Right kidney (tissue), 9 donors: ENCODE measurements at places on chromosomes 6 and 20.

- no peak for DNase-seq
These were observed 56.2 kb downstream of the SNX9 start for GRCh38 chr6:157879034-157879872.

DNA sequence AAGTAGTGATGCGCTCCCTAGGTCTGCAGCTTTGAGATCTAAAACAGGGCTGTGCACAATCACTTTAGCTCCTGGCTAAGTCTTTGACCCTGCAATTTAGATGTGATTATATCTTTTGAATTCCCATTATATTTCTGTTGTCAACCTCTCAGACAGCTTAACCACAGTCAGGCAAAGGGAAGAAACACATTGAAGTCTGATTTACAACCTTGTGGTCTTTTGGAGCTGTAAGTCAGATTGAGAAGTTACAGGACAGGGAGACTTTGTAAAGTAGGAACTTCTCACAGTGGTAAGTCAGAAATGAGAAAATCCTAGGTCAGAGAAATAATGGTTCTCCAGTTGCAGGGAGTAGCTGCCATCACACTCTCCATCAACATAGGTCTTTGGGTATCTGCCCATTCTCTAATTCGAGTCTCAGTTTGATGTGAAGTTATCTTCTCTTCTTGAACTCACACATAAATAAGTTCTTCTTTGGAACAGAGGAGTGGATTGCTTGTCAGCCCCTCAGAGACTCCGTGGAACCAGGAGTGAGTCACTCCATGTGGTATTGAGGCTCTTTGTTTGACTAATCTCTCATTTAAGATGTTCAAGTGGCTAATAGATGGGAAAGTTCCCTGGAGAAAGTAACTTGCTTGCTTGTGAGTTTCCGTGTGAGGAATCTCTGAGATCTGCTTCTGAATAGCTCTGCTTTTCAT is 35.0 kb upstream of the SGK1 start:
- no peak for DNase-seq

DNA sequence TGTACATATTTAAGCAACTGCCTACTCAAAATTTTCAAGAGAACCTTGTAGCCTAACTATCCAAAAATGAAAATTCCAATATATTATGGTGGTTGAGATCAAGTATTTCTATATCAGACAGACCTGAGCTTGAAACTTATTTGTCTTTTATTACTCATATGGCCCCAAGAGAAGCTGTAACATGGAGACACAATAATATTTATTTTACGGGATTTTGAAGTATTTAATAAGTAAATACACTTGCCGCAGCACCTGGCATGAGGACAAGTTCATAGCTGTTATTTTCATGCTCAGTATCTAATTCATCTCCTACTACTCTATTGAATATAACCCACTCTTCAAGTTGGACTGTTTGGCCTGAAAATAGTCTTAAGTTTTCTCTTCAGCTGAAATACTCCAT is 28.0 kb downstream of the PTPRK start:
- no peak for DNase-seq

- DNase-seq, result no peak
These were observed 2.4 kb upstream of the CST3 start for GRCh38 chr20:23640018-23640601.

- no peak for DNase-seq
These were observed 8.7 kb downstream of the ARMC12 start for GRCh38 chr6:35745509-35745908.

- no peak for DNase-seq
These were observed 283.1 kb downstream of the PREX1 start for GRCh38 chr20:48544402-48545339.

DNA sequence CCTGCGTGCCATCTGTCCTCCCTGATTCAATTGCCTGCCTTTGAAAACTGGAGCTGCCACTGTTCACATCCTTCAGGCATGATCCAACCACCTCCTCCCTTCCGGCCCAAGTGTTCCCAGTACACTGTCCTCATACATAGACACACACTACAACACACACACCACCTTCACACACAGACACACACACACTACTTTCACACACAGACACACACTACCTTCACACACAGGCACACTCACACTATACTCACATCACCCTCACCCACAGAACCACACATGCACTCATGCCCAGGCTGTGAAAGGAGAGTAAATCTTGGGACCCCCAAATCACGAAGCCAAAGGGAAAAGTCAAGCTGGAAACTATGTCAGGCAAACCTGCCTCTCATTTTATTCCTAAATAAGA is 109.4 kb upstream of the MYLIP start:
- no peak for DNase-seq

DNA sequence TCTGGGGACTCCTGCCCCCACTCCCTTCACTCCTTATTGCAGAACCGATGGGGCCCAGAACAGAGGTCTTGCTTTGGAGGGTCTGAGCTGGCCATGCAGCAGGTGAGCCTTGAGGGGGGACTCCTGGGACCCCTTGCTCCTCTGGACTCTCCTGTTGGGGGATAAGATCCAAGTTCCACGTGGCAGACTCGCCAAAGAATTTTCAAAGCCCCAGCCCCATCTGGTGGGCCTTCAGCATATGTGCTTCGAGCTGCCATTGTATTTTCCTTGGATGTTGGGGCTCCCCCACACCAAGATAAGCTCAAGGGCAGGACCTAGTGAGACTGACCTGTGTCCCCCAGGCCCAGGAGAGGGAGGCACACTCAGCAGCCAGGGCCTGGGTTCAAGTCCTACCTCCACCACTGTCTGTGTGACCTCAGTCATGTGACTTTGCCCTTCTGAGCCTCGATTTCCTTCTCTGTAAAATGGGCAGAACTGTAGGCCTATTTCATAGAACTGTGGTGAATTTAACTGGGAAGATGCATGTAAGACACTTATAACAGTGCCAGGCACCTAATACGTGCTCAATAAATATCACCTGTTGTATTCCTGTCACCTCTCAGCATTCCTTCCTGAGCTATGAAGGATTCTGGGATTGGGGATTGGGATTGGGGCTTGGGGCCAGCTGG is 115.5 kb downstream of the VEGFA start:
- no peak for DNase-seq

DNA sequence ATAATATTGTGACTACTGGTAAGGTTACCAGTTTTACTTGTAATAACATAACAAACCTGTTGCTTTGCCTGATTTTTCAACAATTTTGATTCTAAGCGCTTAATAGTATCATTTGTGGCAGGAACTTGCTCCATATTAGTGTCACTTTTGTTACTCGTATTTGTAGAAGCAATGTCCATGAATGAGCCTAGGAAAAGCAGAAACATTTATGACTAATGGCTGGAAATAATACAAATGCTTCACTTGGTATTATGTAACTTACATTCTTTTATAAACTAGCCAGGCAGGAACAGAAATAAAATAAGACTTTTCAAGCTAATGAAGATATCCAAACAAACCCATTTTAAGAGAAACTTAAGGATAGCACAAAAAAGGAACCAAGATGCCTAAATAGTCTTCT is 38.9 kb downstream of the MAP3K7 start:
- DNase-seq, result no peak

- no peak for DNase-seq
These were observed 147.1 kb upstream of the SASH1 start for GRCh38 chr6:148195511-148195910.

- DNase-seq, result no peak
These were observed 174.1 kb downstream of the CARMIL1 start for GRCh38 chr6:25453288-25453687.

- no peak for DNase-seq
These were observed 42.7 kb downstream of the FILIP1 start for GRCh38 chr6:75450903-75451302.

GRCh38 chr6:27251606-27252251 is 4.2 kb downstream of the PRSS16 start:
- peak; percentile 49 for DNase-seq

DNA sequence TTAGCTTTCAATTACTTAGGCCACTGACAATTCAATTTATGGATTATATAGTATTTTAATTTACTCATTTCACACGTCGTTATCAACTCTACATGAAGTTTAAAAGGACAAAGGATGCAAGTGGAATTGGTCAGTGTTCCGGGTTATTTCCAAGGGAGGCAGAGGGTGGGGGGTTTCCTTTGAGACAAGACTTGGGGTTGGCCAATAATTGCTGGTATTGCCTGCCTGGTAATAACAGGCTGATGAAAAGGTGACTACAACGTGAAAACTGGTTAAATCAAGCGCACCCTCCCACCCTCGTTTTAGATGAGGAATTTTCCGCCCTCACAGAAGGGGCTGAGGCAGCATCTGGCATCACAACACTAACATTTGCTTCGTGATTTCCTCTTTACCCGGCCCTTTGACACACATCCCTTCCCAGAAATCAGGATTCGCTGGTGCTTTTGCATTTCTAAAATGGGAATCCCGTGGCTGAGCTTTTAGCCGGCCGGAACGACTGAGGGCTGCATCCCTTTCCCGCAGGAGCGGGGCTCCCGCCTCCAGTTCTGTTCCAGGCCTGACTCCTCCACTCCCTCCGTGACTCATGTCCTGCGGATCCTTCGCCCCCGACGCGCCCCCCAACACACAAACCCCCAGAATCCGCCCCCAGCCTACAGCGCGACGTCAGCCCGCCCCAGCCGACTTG is 999 bp upstream of the PIM1 start:
- DNase-seq, result peak; percentile 79

- no peak for DNase-seq
These were observed 90.8 kb downstream of the THBS2 start for GRCh38 chr6:169162752-169163407.

DNA sequence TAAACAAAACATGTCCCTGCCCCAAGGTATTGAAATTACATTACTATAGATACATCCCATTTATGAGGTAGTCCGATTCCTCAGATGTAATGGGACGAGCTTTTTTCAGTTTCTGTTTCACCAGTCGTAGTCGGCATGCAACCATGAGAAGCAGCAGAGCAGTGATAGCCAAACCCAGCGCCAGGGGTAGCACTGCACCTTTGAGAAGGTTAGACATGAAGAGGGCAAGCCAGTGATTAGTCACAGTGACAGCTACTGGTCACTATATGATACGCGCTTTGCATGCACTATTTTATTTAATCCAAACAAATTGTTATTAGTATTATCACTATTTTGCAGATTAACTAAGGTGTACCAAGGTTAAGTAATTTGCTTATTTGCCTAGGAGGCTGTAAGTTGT is 43.7 kb downstream of the LRP11 start:
- DNase-seq, result no peak

DNA sequence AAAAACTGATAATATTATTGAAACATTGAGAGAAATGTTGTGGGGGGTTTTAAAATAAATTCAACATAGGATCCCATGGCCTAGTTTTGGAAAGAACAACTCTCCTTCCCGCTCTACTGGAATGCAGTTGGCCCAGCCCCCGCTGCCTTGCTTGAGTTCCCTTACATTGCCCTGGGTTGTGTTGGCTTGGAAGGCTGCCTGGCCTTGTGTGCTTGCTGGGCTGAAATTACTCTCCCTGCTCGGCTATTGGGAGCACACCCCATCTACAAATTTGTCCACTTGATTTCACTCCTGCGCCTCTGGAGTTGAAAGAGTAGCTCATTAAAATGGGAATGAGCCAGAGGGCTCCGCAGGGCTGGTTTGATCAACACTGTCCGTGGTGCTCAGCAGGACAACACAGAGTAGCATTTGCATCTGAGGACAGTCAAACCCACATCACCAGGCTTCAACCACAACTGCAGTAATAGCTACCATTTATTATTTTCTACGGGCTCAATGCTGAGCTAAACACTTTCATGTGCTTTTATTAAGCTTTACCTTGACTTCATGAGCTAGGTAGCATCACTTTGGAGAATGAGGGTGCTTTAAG is 35.2 kb downstream of the DOK5 start:
- peak; percentile 35 for DNase-seq

DNA sequence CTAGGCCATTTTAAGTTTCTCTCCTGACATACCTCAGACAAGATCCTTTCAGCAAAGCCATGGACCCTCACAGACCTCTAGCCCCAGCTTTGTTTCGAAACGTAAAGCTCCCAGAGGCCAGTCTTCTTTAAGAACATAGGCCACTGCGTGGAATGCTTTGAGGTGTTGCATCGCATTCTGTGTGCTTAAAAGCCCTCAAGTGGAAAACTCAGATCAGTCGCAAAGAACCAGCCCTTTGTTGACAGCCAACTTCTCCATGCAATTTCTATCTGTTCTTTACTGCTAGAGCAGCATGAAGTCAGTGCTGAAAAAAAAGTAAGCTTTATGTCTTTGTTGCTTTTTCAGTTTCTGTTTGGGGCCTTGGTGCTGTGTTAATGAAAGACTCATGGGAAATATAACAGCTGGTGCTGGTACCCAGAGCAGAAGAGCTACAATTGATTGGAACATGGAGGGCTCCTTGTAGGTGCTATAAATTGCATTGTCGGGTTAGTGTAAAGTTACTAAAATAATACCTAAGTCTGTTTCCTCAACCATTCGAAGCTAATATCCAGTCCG is 142.6 kb downstream of the MAP3K7 start:
- peak; percentile 22 for DNase-seq

DNA sequence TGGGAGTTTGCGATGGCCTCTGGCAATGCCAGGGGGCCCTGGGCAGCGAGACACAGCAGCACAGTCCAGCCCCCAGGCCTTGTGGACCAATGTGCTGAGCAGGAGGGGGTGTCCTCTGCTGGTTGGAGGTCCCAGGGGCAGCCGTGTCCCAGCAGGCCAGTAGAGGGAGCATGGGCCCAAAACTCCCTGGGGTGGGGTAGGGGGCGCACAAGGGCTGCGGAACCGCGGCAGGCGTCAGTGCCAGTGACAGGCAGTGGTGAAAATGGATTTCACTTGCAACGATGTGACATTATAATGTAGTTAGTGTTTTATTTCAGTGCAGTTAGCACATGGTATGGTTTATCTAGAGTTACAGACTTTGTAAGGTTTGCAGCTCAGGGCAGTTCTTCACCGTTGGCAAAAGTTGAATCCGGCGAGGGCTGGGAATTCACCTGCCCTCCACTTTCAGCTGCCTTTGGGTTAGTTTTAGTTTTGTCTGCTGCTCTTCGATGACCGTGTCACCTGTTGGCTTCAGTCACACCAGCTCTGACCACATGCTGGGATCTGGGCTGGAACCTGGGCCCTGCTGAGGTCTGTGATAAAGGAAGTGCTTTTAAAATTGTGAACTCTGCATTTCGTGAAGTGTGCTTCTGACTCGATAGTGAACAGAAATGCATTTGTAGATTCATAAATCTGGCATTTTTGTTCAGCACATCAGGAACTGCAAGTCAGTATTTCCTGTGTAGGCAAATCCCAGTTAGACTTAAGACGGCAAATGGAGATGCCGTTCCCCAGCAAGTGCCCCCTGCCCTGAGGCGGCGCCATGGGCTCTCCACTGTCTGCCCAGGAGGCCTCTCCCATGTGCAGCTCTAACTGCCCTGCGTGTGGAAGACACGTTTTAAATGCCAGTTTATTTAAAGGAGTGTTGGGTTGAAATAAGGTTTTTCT is 46.8 kb downstream of the PYGB start:
- DNase-seq, result peak; percentile 48

DNA sequence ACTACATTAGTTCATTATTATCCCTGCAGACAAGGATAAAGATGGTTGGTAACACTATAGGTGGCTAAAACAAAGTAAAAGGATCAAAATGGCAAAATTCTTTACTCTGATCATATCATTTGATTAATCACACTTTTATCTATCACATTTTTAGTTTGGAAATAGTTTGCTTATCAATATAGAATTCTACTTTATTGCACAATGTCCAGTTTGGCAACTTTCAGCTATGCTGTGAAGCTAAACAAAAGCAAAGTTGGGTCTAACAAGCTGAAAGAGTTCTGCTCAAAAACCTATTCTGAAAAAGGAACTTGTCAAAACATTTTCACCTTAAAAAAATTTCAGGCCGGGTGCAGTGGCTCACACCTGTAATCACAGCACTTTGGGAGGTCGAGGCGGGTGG is 7.9 kb upstream of the LATS1 start:
- no peak for DNase-seq

- DNase-seq, result no peak
These were observed 107.8 kb downstream of the SMLR1 start for GRCh38 chr6:130934848-130935585.
